NCI-H2227 treated with DMSO at 0.1 percent for 48 hours (cell line): ENCODE measurements at places on chromosomes 3 and 15.
A peak's percentile ranks its signal among the peaks of the same experiment; 100 is the strongest.

- DNase-seq, result no peak
Measured at GRCh38 chr3:156175570-156175969, 55.2 kb downstream of the KCNAB1 start.

DNA sequence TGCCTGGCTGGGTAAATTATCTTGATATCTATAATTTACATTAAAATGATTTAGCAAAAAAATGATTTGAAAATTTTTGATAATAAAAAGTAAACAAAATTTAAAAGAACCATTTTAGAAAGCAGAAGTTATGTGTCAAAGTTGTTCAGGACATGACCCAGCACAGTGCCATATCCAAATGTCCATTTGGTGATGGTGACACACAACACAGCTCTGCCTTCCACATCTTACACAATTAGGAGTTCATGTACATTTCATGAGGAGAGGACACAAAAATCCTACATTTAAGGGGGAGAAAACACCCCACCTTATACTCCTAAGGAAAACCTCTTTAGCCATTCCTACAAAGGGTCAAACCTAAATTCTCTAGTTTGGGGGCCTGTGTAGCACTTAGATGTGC is 10.7 kb upstream of the UBE2E1 start:
- no peak for DNase-seq

DNA sequence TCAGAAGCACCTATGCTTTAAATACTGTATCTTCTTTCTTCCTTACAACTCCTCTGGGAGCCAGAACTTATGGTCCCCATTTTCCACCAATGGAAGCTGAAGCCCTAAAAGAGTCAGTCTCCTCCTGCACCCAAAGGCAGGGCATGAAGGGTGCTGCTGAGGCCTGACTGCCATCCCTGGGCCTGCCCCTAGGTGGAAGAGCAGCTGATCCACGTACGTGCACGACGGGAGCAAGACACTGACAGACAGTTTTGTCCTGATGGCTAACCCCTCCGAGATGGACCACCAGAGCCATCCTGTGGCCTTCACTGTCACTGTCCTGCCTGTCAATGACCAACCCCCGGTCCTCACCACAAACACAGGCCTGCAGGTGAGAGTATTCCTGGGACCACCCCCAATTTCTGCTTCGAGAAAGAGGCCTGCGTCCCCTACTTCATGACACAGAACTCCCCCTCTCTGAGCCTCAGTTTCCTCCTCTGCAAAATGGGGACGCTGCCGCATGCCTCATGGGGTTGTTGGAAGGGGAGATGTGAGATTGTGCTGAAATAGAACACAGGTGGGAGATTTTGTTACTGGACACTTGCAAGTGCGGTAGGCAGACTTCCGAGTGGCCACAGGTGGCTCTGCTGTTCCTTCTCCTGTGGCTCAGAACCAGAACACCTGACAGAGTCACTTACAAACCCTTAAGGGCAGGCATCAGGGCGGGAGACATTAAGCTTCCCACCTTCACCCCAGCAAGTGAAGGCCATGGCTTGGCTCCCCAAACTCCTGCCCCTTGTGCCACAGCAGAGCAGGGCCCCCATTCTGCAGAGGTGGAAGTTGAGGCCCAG is 175.4 kb downstream of the TBC1D2B start:
- DNase-seq, result no peak

DNA sequence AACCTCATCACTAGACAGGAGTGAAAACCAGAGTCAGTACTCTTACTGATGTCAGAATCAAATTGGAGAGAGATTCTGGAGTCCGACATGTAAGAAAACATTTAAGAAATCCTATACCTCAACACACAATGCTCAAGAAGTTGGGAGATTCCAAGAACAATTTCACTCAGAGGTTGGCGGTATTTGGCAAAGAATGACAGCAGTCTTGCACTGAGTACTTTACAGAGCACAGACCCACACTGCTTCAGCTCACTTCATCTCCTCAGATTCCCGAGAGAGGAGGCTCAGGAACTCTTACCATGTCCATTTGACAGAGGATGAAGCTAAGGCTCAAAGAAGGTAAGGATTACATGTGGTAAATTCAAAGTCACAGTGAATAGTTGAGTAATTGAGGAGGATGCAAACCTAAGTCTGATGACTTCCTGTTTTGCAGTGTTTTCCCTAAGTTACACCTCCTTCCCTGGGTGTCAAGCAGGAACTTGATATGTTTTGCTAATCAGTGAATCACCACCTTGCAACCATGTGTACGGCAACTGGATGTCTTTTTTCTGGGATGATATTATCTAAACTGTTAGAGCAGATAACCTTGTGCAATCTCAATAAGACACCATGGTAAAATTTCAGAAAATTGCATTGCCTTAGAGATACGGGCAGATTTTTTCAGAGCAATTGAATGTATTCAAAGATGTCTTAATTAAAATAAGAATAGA is 61.3 kb upstream of the MME start:
- no peak for DNase-seq

DNA sequence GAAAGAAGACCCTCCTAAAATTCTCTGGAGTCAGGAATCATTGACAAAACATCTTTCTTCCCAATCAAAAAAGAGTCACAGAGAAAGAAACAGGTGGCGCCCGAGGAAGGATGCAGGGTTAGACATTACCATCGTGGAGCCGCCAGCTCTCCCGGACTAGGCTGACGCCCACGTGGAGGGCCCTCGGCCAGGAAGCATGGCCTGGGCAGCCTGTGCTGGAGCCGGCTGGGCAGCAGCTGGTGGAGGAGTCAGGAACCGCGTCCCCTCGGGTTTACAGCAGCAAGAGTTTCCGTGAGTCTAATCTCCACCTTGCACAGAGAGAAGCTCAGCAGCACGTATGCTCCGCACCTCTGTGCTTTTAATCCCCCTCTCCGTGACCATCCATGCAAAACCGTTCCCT is 533.7 kb upstream of the ATP11B start:
- DNase-seq, result peak; percentile 30

- DNase-seq, result no peak
Measured at GRCh38 chr15:72319360-72319984, 485 bp downstream of the CELF6 start.

DNA sequence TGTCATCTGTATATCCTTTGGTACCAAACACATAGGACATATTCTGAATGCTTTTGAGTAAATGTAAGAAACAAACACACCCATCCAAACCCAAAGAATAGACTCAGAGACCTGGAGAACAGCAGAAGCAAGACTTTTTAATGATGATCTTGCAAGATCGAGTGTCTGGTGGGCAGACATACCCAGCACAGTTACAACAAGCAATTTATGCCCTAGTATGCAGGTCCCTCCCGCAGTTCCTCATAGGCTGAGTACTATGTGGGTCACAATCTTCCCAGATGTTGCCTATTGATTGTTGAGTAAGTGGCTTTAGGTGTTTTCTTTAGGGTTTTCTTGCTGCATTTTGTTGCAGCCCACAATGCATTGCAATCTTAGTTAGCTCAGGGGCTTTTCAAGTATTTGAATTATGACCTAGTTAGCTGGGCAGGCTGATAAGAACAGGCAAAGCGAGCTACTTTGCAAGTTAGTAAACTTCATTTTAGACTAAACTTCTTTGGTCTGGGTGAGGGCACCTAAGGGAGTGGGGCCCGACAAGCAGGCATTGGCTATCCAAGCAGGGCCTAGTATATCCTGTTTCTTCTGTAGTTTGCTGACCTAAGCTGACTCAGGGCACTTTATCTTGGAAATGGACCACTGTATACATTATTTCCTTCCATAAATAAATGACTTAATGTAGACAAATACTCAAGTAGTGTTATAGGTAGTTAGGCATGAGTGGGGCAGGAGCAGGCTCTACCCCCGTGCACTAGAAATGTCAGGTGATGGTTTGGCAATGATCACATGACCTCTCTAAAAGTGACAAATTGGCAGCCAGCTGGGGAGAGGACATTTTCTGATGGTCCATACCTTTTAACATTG is 87.3 kb upstream of the LIPC start:
- no peak for DNase-seq

DNA sequence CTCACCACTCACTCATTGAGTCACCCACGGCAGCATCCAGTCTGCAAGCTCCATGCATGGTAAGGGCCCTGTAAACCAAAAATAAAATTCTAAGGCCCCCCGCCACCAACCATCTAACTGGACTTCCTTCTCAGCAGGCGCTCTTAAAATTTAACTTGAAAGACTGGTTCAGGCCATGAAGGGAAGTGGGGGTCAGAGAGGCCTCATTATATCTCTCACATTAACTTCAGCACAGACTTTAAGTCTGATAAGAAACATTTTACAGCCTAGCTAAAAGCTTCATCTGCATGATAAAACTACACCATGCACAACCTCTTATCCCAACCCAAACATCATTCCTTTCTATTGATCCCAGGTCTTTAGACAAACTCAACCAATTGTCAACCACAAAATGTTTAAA is 38.5 kb downstream of the FBLN2 start:
- no peak for DNase-seq

GRCh38 chr15:77503764-77504163 is 83.1 kb downstream of the HMG20A start:
- DNase-seq, result no peak

GRCh38 chr3:13025090-13025489 is 48.1 kb downstream of the IQSEC1 start:
- no peak for DNase-seq

GRCh38 chr3:170660139-170660538 is 74.3 kb upstream of the SLC7A14 start:
- DNase-seq, result no peak

DNA sequence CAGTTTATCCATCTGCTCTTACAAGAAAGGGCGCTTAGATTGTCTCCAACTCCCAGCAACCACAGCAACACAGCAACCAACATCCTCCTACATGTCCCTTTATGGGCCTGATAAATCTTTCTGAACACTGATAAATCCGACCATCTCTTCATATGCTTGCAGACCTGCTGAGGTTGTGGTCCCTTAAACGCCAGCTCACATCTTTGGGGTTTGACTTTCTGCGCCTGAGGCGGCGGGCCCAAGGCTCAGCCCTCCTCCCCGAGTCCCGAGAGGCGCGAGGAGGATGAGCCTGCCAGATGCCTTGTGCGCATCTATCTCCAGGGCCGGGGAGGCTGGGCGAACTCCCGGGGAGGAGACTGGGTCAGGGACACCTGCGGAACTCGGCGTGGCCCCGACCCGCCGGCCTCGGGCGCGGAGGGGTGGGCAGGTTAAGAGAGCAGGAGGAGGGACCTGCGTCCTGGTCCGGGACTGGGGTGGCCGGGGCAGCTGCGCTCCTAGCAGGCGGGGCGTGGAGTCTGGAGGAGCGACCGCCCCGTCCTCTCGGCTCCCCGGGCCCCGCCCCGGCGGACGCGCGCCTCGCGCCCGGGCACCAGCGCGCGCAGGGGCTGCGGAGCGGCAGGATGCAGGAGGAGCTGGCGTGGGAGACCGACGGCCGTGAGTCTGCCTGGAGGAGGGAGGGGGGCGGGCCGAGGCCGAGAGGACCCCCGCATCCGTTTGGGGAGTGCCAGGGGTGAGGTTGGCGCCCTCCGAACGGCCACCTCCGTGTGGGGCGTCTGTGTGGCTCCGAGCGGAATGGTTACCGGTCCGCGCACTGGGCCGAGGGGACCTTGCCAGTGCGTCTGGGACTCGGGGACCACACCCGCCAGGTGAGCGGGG is at the start of gene ANKDD1A:
TSS of gene ANKDD1A (plus strand) at position 592 of the 876 bp plus-strand sequence. CDS start at position 621, 29 bp downstream.
- DNase-seq, result peak; percentile 55

DNA sequence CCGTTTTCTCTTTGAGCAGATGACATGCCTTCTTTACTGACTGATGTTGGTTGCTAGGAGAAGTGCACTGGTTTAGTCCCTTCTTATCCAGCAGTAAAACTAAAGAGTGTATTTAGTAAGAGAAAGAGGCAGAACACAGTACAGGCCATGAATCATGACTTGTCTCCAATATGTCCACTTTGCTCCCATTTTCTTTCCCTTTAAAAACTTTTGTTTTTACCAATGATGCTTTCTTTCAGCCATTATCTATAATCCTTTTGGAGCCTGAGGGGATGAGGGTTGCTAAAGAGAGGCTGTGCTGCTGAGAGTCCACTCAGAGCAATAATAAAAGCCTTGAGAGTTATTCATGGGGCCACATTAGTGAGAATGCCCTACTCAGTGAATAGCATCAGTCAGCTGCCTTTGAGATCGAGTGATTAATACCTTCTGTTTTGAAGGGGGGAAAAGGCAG is 12.2 kb downstream of the ROBO2 start:
- no peak for DNase-seq

- DNase-seq, result no peak
Measured at GRCh38 chr3:45145681-45146614, at the start of gene CDCP1. Gene CDCP1 (minus strand): TSS chr3:45146378. CDS start chr3:45146287, 91 bp downstream.

GRCh38 chr3:105959851-105960250 is 91.0 kb upstream of the CBLB start:
- DNase-seq, result no peak

DNA sequence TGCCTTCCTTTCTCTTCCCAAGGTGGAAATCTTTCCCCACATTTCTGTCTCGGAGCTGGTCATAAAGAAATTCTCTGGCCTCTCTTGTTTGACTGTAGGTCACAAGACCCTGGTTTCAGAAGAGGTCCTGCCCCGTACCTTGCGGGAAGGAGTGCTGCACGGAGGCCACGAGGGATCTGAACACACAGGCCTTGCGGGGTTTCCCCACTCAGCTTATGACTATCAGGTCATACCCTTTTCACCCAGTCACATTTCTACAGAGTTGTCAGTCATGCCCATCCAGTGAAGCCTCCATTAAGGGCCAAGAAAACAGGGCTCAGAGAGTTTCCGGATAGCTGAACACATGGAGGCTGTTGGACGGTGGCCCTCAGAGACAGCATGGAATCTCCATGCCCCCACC is 54.7 kb upstream of the ATP13A3 start:
- no peak for DNase-seq

DNA sequence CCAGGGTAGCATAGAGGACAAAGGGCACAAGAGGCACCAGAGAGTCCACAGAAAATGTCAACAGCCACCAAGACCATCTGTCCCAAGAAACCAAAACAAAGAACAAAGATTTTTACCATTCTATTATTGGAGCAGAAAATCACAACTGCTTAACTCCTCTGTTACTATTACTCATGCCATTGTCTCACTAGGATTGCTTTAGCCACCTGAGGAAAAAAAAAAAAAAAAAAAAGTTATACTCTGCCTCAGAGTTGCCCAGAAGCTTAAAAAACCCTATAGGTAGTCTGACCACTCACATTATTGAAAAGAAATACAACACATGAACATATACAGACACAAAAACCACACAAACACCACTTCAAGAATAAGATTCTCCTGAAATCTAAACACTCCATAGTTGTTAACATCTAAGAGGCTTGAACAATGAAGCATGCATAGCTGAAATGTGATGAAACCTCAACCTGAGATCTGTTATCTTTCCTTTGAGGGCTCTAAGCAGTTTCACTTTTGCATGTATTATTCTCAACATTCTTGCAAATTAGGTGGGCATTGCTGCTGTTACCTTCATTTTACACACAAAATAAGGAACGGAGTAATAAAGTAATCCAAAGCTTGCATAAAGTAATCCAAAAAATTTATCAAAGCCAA is 85.4 kb downstream of the IGSF11 start:
- no peak for DNase-seq
